Endothelial cell (in vitro differentiated cells): ENCODE measurements at places on chromosomes 7 and 10.

DNA sequence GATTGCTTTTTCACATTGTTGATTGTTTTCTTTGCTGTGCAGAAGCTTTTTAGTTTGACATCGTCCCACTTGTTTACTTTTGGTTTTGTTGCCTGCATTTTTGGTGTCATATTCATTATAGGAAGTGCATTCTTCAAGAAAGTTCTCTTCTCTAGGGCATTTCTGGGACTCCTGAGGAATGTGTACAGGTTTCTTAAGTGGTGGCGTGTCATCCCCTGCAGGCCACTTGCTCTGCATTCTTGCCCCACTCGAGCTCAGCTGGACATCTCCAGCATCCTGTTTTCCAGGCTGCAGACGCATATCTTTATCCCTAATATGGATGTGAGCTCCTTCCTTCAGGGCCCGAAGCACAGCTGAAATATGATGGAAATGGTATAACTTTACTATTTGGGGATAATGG is 255.6 kb upstream of the HABP2 start:
- no peak for DNase-seq

DNA sequence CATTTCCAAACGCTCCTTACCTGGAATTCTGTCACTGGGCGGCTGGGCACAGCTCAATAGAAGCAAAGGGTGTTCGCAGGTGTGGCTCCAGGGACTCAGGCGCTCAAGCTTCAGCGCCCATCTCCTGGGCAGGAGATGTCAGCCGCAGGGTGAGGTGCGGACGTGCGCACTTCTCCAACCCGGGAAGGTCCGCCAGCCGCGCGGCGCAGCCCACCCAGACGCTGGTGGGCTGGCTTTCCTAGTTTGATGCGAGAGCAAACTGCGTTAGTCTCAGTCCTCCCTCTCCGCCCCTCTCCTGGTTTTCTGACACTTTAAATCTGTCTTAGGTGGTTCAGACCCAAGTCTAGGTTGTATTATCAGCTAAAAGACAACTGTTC is 267 bp downstream of the CALCR start:
- DNase-seq = no peak

DNA sequence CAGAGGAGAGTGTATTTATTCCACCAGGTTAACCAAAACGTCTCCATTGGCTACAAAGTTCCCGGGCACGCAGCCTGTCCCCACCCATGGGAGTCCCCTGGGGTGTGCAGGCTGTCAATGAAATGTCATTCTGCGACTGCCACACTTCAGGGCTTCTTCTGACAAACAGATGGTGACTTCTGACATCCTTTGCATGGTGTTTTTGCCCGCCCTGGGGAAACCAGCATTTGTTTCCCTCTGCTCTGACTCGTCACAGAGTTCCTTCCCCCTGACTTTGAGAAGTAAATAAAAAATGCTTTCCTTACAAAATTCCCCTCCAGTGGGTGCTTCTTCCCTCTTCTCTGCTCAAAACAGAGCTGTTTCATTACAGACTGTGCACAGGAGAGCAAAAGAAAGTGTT is 38.2 kb downstream of the TNS3 start:
- DNase-seq = no peak

GRCh38 chr10:28984431-28984830 is 304.4 kb upstream of the LYZL1 start:
- peak; percentile 23 for DNase-seq

DNA sequence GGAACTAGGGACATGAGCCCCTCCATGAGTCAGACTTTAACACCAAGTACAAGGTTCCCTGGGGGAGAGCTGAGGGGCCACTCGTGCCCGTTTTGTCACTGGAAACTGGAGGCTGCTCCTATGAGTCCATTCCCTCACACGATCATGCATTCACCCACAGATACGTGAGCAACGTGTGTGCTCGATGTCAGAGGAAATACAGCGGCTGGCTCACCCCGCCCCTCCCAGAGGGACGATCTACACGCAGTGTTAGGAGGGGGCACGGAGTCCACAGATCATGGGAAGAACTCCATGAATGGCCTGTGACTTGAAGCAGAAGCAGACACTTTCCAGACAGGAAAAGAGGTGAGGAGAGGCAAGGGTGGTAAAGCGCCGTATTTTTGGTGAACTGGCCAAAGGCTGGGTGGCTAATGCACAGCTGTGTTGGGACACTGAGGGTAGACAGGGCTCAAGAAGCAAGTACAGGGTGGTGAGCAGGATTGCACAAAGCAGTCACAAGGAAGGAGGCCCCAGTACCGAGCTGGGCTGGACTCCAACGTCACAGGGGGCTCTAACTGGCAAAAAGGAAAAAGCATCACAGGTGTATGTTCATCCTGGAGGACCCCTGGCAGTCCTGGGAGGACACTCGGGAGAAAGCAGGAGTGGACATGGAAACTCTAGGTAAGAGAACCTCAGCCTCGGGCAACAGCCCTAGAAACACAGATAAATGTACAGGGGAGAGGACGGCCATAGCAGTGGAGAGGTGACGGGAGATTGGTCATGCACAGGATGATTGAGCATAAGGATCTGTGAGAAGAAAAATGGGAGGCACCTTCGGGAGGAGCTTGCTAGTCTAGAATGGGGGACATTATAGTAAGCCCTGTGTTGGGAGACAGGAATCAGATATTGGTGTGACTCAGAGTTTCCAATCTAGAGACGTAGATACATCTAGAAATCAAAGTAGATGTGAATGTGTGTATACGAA is 41.2 kb downstream of the TNS3 start:
- no peak for DNase-seq

GRCh38 chr7:99419323-99420021 is 10.7 kb downstream of the BUD31 start:
- DNase-seq = no peak

GRCh38 chr10:128994598-128995143 is 472.4 kb upstream of the MGMT start:
- DNase-seq = no peak

- no peak for DNase-seq
Measured at GRCh38 chr7:132472463-132473120, 103.7 kb downstream of the PLXNA4 start.

DNA sequence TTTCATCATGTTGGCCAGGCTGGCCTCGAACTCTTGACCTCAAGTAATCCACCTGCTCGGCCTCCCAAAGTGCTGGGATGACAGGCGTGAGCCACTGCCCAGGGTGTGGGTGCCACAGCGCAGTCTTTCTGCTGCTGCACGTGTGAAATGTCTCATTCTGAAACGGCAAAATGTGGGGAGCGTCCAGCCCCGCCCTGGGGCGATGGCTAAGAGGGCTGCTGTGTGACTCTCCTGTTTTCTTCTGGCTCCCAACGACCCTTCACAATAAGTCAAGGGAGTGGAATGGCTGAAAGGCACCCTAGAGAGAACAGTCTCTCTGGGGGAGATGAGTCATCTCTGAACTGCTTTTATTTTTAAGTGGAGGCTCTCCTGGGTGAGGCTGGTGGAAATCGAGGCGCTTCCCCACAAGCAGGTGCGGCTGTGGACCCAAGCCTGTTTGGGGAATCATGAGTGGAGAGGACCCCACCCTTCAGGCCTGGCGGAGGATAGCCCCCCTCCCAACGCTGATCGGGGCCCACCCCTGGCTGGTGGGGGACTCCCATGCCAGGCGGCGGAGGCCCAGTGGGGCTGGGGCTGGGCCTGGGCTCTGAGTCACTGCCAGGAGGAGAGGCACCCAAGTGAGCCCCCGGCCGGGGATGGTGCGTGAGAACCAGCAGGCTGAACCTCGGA is 18.0 kb downstream of the ADAP1 start:
- no peak for DNase-seq

GRCh38 chr10:7275761-7276440 is 134.9 kb downstream of the SFMBT2 start:
- no peak for DNase-seq

DNA sequence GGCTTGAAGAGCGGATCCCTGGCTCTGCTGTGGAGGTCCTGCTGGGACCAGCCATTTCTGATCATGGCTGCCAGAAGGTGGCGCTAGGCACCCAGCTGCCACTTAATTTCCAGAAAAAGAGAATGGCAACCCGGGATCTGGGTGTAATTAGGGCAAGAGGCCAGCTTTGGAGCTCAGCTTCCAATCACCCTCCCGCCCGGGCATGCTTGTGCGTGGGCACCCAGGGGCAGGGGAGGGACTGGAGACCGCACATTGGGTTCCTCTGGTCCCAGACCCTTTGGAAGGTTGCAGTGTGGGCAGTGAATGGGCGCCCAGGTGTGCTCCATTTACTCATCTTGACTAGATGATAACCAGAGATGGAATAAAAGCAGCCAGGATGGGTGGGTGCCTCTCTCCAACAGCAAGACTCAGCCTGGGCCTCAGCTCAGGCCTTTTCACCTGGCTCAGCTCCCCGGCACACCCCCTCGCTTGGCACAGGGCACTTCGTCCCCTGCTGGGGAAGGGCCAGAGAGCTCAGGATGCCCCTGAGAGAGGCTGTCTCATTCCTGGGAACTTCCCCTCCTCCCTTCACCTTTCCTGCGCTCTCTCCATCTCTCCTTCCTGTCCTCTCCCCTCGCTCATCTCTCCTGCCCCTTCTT is 14.7 kb downstream of the FAM241B start:
- peak; percentile 79 for DNase-seq

- DNase-seq = no peak
Measured at GRCh38 chr10:128307820-128308219, 181.6 kb upstream of the MKI67 start.

- DNase-seq = no peak
Measured at GRCh38 chr10:86402283-86402941, 35.8 kb upstream of the GRID1 start.

DNA sequence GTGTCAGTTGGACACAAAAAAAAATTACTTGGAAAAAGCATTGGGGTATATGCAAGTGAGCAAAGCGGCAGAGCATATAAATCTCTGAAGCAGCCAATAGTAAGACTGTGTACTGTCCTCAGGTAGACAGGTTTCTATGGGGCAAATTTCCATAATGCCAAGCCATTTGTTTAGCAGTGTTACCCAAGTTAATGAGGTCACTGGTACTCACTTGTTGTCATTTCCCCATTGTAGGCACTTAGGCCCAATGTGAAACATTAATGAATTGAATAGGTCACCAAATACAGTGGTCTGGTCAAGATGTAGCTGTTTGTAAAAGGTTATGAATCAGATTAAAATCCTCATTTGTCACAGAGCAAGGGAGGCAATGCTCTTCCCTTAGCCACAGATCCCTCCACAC is 27.5 kb downstream of the HOXA1 start:
- DNase-seq = no peak

- DNase-seq = no peak
Measured at GRCh38 chr7:102874966-102875365, 37.8 kb upstream of the LRRC17 start.

DNA sequence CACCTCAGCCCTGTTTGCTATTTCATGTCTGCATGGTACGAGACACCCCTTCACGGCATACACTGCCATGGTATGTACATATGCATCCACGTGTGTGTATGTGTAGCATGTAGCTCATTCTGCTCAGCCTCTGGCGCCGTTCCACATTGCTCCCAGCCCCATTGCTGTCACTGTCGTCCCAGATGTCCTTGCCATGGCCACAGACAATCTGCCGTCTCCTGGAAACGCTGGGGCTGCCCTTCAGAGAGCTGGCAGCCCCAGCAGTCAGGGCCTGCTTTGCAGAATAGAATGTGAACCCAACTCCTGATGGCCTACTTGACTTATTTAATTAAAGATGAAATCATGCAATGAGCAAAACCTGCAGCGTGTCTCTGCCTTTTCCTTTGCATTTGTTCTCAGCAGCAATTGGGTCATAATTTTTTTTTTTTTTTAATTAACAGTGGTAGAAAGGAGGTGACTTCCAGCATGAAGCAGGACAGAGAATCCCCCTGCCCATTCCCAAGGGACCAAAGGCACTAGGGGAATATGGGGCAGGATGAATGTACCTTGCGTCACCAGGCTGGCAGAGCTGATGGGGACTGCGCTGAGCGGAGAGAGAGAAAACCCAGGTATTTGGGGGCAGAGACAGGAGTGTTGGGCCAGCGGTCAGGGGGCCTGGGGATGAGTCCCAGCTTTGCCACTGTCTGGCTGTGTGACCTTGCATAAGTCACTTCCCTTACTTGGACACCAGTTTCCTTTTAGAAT is 49.2 kb downstream of the CHST3 start:
- no peak for DNase-seq

GRCh38 chr7:147136352-147136751 is 1019.8 kb downstream of the CNTNAP2 start:
- no peak for DNase-seq

DNA sequence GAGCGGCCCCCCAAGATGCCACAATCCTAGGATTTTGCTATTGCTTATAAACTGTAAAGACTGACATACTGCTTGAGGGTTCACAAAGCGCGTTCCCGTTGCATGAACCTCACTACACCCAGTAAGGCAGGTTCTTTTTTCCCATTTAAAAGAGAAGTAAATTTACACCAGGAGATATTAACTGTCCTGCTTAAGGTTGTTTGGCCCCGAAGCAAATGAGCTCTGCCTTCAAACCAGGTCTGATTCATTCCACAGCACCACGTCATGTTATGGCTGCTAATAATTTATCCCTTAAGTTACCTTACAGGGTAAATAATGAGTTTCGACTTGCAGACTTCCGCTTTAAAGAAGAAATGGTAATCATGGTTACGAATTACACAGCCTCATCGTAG is 559 bp upstream of the FKBP14 start:
- DNase-seq = no peak

- no peak for DNase-seq
Measured at GRCh38 chr7:17770710-17771375, 169.5 kb downstream of the SNX13 start.

GRCh38 chr7:122803323-122803722 is 82.9 kb downstream of the CADPS2 start:
- peak; percentile 7 for DNase-seq

DNA sequence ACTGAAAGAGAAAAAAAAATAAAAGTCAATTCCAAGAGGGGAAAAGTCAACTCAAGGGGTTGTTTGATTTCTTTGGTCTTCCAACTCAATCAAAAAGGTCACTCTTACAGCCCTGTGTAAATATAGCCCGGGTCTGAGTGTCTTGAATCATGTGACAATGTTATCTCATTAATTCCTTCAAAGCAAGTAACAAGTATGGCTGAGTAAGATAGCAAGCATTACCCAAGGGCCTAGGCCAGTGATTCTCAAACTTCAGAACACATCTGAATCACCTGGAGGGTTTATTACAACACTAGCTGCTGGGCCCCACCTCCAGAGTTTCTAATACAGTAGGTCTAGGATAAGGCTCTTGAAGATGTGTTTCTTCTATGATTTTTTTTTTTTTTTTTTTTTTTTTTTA is 125.0 kb downstream of the PRLHR start:
- no peak for DNase-seq

GRCh38 chr7:156778201-156778600 is 114.8 kb downstream of the LMBR1 start:
- DNase-seq = no peak

DNA sequence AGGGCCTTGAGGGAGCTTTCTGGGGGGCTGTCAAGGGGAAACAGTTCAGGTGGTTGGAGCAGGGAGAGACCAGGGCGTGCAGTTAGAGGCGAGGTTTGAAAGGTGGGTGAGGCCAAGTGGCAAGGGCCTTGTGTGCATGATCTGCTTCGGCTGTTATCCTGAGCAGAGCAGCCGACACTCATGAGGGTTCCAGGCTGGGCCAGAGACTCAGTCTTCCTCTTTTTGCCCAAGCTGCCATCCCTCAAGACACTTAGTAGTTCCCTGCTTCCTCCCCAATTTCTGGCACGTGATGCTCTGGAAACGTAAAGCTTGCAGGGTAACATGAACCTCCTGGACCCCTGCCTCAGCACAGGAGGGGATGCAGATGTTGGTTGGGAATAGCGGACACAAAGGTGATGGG is 44.1 kb downstream of the KLRG2 start:
- no peak for DNase-seq
